ENCODE measurements at places on chromosomes 5 and 9. TPM values are rescaled to one million over a fixed set of nuclear protein-coding genes. Genes with fewer than 3 reads are reported as not detected.

Gene SEMA6A
- 0.34 TPM for total RNA-seq

Gene SCAI
- 3.5 TPM for total RNA-seq

Gene DEPDC1B
- 33.4 TPM for total RNA-seq

Gene FXN
- total RNA-seq = 21.2 TPM

Gene HNRNPK
- total RNA-seq = 519 TPM

Gene ADAMTS19
- 0.34 TPM for total RNA-seq

Gene DMRTA1
- 0.58 TPM for total RNA-seq

Gene PDGFRB
- total RNA-seq = not detected

Gene GGTA1
- not detected for total RNA-seq

Gene TRIM36
- total RNA-seq = 1.8 TPM

Gene ADGRD2
- total RNA-seq = 0.07 TPM

Gene SMC2
- total RNA-seq = 44.3 TPM

Gene FAM221B
- total RNA-seq = not detected

Gene PCDHGB1
- total RNA-seq = not detected

Gene CHSY3
- 0.78 TPM for total RNA-seq

Gene HTR1A
- not detected for total RNA-seq

Gene WDR31
- total RNA-seq = 0.71 TPM

Gene KIF24
- total RNA-seq = 6.7 TPM

Measured in foreskin keratinocyte (primary cell).